Hepatic stellate cell (primary cell): ENCODE measurements at places on chromosomes 5 and 9.

GRCh38 chr5:60960591-60960990 is 15.6 kb downstream of the NDUFAF2 start:
- DNase-seq, result no peak

DNA sequence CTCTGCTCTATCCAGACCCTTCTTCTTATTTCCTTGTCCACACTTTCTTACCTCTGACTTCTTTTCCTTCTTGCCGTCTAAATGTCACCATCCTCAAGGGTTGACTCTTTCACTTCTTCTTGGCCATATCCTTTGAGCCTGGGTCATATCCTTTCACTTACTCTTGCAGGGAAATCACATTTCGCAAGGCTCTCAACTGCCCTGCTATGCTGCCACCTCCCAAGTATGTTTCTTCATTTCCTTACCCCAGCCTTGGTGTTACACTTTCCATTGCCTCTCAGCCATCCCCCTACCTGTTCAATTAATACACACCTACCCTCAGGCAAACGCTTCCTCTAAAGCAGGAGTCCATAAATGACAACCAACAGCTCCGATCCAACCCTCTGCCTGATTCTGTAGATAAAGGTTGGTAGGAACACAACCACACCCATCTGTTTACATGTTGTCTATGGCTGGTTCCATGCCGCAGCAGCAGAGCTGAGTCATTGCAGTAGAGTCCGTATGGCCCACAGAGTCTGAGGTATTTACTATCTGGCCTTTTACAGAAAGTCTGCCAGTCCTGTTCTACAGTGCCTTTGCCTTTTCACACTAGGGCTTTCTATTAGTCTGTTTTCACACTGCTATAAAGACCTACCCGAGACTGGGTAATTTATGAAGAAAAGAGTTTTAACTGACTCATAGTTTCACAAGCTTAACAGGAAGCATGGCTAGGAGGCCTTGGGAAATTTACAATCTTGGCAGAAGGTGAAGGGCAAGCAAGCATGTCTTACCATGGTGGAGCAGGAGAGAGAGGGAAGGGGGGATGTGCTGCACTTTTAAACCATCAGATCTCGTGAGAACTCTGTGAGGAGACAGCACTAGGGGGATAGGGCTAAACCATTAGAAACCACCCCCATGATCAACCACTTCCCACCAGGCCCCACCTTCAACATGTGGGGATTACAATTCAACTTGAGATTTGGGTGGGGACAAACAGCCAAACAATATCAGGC is 97.9 kb downstream of the SV2C start:
- DNase-seq, result no peak

- DNase-seq, result no peak
Measured at GRCh38 chr5:20972419-20972925, 984.5 kb upstream of the CDH18 start.

GRCh38 chr9:121439711-121440664 is 59.7 kb downstream of the GGTA1 start:
- DNase-seq, result peak; percentile 41

DNA sequence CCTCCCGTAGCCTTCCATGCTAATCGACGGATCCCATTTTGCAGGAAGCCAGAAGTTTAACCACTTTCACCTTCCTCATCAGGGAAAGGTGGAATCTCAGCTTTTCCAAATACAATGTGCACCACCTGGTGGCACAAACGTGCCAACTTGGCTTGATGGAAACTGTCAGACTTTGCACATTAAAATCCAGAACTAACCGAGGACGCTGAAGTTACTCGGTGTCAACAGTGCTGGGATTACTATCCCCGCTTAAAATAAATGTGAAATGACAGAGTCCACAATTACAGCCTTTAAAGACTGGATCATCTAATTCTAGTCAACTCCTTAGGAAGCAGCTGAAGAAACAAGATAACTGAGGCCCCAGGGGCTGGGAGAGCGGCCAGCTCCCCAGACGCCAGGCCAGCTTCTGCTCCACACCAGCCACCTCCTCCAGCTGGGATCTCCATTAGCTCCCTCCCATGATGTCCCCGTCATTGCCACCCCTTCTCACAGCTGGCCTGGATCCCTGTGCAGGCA is 50.1 kb upstream of the RETREG1 start:
- DNase-seq, result no peak

- DNase-seq, result no peak
Measured at GRCh38 chr5:110194191-110194590, 504.5 kb downstream of the MAN2A1 start.

GRCh38 chr9:97864396-97864795 is 11.4 kb downstream of the FOXE1 start:
- no peak for DNase-seq

GRCh38 chr5:19920761-19921160 is 67.2 kb downstream of the CDH18 start:
- no peak for DNase-seq

DNA sequence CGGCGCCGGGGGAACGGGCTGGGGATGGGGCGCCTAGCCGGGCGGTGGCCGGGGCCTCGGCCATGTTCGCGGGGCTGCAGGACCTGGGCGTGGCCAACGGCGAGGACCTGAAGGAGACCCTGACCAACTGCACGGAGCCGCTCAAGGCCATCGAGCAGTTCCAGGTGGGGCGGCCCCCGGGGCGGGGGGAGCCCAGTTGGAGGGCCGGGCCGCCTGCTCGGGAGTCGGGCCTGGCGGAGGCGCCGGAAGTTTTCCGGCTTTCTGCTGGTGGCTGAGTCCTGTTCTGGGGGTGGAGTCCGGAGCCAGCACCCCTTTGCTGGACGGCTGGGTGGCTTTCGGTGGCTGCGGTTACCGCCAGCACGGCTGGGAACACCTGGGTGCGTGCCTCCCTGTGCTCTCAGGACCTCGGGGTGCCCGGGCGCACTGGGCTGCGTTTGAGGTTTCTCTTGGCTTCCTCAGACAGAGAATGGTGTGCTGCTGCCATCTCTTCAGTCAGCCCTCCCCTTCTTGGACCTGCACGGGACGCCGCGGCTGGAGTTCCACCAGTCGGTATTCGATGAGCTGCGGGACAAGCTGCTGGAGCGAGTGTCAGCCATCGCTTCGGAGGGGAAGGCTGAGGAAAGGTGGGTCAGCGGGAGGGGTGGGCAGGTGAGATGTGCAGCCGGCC is 454 bp downstream of the NELFB start:
- DNase-seq, result peak; percentile 61

DNA sequence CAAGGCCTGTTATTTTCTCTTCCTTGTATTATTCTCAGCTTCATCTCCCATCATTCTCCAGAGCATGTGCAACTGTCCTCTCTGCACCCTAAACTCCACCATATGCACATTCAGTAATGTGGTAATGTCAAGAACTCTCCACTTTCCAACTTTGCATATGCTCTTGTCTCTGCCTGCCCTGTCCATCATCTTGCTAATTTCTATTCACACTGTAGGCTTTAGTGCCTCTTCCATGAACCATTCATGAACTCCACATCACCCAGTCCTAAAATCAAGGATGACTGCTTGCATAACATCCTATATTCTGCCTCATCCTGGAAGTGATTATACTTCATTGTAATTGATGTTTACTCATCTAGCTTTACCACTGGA is 354.8 kb downstream of the PDE4D start:
- no peak for DNase-seq

DNA sequence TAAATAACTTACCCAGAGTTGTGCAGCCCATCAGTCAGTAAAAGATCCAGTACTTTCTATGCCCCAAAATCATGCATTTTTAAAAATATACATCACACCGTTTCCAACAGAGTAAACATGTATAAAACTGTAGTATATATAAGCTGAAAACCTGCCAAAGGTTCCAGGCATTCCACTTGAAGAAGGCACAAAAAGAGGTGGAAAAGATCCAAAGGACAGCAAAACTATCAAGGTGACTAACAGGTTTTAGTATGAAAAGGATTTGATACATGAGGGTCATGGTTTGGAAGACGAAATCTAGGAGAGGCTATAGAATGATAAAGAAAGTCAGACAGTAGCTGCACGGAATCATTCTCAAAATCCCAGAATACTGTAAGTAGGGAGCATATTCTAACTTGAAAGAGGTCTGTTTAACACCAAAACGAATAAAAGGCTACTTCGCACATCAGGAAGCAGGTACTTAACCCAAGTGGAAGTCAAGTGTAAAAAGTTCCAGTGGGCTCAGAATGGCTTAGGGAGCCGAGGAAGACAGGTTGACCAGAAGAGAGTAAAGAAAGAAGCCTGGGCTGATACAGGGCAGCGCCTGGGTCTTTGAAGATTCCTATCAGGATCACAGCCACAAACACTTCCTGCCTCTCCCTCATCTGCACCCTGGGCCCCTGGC is 207.2 kb downstream of the ADAMTS12 start:
- DNase-seq, result no peak

DNA sequence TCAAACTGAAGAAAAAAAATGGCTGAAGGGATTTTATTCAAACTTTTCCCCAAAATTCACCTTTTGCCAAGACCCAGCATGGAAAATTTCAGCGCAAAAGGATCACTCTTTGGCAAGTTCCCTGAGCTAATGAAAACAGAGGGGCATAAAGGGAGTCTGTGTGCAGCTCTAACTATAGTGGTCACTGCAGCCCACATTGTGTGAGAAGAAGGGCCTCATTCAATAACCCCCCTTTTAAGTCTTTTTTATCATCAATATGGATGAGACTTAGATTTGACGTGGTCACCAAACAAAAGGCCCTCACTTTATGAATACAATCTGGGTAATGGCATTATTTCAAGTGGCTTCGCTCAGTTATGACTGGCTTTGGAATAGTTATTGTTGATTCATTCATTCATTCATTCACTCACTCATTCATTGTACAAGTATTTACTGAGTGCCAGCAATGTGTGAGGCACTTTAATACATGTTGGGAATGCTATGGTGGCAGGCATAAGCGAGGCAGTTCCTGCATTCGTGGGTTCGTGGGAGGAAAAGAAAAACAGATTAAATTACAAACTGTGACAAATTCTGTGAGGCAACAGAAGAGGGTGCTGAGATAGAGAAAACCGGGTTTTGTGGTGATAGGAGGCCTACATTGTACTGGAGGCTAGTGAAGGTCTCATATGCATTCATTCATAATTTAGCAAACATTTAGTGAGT is 145.7 kb upstream of the KLF4 start:
- peak; percentile 27 for DNase-seq

DNA sequence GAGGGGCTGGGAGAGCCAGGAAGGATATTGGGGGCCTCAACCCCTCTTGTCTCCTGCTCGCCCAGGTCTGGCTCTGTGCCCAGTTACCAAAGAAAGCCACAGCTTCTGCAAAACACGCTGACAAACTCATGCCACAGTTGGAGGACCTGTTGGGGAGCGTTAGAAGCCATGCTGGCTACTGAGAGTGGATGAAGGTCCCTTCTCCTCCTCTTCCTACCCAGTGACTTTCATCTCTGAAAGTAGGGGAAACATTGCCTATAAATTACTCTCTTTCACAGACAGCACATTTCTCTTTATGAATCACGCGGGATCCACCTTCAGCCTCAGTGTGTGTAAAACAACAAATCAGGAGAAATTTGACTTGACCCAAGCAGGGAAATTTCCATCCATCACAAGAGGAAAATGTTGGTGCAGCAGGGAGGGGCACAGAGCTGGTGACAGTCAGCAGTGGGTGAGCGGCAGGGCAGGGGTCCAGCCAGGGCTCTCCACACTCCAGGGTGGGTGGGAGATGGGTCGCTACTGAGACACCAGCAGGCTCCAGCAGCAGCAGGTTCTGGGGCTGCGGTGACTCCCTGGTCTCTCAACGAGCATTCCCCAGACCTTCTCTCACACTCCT is 181.9 kb downstream of the FGF18 start:
- DNase-seq, result no peak

DNA sequence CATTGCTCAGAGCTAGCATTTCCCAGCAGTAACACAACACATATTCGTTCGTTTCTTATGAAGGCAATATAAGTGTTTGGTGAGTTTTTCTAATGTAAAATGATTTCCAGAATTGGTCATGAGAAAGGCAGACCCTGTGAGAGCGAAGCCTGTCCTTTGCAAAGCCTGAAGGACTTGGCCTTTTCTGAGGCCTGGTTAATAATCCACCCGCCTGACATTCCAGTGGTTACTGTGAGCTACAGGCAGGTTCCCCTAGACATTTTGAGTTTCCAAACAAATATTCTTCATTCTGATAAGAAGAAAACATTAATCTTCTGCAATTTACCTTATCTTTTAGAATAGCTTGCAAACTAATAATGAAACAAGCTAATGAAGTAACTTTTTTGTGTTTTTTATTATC is 38.0 kb downstream of the ADAMTS16 start:
- no peak for DNase-seq

GRCh38 chr5:100560860-100561259 is 25.7 kb downstream of the FAM174A start:
- DNase-seq, result no peak

DNA sequence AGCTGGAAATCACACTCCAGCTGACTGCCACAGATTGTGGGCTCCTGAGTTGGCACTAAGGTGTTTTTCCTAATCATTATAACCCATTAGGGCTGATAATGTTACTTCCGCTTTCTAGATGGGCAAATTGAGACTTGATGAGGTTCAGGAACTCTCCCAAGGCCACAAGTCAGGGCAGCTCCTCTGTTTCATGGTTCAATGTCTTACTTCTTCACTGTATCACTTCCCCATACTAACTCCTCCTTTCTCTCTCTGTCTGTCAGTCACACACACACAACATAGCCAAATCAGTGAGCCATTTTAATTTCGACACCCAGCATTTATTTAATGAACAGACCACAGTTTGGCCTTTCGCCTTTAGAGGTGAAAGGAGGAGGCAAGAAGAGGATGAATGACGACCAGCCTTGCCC is 17.8 kb upstream of the TRAF1 start:
- DNase-seq, result no peak

GRCh38 chr5:128674837-128675446 is 136.9 kb upstream of the FBN2 start:
- peak; percentile 22 for DNase-seq
